ENCODE measurements at places on chromosomes 5 and 9. TPM values are rescaled to one million over a fixed set of nuclear protein-coding genes. Genes with fewer than 3 reads are reported as not detected.

Gene IL17B
- polyA plus RNA-seq = not detected

Gene MSMP
- polyA plus RNA-seq = not detected

Gene CYSRT1
- 2.7 TPM for polyA plus RNA-seq

DNA sequence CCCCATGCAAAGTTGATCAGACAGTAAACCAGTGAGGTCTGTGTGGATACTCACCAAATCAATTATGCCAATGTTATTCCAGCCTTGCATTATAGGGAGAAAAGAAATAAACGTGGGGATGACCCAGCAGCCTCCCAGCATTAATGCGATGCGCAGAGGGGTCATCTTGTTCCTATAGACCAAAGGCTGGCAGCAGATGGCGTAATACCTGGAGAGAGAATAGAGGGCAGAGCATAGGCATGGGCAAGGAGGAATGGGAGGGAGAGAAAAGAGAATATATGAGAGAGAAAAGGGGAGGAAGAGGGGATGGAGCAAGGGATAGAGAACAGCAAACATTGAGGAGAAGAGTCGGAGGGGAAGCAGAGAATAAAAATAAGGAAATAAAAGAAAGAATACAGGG, 131.2 kb downstream of the HTR4 start:
- no peak for DNase-seq

DNA sequence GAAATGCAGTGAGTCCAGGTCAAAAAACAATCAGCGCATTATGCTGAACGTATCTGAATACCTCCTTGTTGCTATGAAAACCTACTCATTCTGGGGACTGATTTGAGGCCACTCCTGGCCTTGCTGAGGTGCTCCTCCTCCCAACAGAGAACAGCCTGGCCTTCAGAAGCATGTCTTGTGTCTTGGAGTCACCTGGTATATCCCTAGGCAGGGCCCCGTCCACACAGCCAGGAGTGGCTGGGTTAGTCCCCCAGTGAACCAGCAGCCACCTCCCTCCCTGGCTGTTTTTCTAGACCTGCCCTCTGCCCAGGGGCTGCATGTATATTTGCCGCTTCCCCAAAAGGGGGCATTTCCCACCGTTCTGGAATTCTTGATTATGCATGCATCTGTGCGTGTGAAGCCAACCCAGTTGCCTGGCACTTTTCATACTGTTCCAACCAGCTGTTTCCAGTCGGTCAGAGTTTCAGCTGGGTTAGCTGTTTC, 99.2 kb upstream of the SPATA31C2 start:
- no peak for DNase-seq
